KBM-7 (cell line): ENCODE measurements at places on chromosomes 7 and 10.

DNA sequence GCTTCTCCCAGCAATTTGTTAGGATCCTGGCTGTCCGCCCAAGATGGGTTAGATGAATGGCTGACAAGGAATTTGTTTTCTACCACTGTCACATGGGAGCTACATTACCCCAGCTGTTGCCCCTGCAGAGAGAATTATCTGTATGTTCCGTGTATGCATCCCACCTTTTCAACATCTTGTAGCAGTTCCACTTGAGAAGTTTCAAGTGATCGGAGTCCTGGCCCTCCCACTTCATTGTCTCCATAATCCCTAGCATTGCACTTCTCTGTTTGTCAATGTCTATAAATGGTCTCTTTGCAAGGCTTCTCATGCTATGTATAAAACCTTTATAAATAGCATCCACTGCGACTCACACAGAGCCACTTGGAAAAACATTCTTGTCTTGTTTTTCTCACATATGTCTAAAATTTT lies 972.5 kb downstream of the CNTNAP2 start:
- no peak for DNase-seq

GRCh38 chr7:35448486-35448885 lies 194.6 kb upstream of the TBX20 start:
- no peak for DNase-seq

- DNase-seq = no peak
Observed at GRCh38 chr7:40866601-40867000, 731.8 kb downstream of the SUGCT start.

DNA sequence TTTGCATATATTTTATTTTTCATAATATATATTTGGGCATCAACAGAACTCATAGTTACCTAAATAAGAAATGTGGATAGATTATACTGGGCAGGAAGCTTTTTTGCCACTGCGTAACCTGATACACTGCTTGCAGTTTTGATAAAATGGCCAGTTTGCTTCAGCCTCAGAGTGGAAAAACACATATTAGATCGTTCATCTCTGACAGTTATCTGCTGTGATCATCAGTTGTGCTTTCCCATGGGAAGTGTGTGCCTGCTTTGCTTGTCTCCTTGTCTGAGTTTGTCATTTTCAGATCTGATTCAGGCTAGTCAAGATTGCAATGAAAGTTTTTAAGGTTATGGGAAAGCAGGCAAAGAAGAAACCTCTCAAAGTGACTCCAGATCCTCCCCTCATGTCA lies 54.0 kb downstream of the ADAM12 start:
- no peak for DNase-seq

- no peak for DNase-seq
Observed at GRCh38 chr7:44998153-44998871, 1.7 kb upstream of the CCM2 start.

DNA sequence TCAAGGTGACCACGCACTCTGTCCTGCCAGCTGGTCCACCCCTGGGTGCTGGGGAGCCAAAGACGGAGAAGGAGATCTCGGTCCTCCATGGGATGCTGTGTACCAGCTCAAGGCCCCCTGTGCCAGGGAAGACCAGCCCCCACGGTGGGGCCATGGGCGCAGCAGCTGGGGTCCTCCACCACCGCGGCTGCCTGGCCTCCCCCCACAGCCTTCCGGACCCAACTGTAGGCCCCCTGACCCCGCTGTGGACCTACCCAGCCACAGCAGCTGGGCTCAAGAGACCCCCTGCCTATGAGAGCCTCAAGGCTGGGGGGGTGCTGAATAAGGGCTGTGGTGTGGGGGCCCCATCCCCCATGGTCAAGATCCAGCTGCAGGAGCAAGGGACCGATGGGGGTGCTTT lies 5.4 kb downstream of the NYAP1 start:
- DNase-seq = no peak

- DNase-seq = no peak
Observed at GRCh38 chr10:102959360-102959759, 41.3 kb downstream of the CNNM2 start.

- DNase-seq = no peak
Observed at GRCh38 chr10:115657161-115657860, 564.1 kb downstream of the ATRNL1 start.

DNA sequence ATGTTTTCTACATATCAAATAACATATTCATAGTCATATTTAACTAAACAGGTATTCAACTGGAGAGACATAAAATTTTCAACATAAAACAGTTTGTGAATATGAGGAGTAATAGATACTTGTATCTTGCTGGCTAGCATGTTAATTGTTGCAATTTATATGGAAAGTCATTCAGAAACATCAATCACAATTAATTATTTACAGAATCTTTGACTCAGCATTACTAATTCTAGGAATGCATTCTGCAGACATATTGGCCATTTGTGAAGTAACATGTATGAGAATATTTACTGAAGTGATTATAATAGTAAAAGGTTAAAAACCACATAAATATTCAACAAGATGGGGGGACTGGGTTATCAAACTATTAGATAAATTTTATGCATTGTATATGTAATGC lies 203.7 kb downstream of the TSPAN12 start:
- DNase-seq = no peak

DNA sequence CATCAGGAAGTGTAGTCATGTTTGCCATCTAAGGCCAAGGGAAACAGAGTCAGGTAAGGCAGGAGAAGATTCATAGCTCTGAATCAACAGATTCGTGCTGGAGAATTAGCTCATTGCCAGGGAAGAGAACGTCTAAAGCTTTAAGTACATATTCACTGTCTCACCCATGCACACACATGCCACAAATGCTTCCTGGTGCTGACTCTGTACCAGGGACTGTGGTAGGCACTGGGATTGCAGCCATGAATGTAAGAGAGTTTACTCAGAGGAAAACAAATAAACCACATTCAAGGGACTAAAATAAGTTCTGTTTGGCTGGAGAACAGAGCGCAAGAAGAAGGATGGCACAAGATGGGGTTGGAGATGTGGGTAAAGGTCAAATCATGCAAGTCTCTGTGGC lies 89.8 kb upstream of the HPS1 start:
- no peak for DNase-seq

GRCh38 chr10:116247691-116248090 lies 25.3 kb downstream of the GFRA1 start:
- no peak for DNase-seq

DNA sequence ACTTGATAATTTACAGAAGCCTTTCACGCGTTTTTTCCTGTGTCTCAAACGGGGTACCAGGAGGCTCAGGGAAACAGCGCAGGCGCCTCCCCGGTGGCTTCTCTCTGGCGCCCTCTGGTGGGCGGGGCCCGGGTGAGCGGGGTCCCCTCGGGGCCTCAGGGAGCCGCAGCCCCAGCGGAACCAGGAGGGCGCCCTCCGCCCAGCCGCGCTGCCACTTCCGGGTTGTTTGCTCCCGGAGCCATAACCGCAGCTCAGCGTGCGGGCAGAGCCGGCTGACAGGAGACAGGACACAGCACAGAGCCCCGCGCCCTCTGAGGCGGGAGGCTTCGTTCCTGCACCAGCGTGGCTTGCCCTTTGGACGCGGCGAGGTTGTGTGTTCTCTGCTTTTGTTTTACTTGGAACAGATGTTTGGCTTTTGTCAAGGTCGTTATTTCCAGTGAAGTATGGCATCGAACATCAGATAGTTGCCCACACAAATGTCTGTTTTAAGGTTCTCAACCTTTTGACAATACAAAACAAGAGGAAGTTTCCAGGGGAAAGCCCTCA lies 6.9 kb upstream of the CYP2E1 start:
- peak; percentile 93 for DNase-seq

DNA sequence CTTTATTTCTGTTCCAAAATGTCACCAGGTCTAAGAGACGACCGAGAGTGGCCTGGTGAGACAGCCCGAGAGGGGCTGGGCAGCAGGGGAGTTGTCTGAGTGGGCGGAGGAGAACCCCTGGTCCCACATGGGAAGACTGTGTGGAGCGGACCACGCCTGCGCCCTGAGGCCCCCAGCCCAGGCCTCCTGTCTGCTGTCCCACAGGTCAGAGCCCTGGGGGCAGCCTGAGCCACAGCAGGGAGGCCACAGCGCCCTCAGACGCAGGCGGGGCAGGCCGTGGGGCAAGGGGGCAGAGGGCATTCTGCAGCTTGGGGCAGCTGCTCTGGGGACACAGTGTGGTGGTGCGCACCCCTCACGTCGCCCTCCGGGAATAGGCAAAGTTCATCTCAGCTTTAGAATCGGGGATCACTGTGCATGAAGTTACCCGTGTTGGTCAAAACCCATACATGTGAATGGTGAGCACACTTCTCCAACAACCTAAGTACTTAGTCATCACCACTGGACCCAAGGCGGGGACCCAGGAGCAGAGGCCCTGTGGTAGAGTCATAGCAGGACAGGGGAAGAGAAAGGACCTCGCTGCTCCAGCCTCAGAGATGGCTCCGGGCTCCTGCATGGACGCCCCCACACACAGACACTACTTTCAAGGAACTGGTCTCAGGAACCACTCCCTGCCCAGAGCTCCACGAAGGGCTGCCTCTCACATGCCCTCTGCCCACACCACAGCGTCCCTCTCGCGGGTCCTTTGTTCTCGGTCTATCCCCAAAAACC lies 214.7 kb downstream of the ELFN1 start:
- DNase-seq = no peak

DNA sequence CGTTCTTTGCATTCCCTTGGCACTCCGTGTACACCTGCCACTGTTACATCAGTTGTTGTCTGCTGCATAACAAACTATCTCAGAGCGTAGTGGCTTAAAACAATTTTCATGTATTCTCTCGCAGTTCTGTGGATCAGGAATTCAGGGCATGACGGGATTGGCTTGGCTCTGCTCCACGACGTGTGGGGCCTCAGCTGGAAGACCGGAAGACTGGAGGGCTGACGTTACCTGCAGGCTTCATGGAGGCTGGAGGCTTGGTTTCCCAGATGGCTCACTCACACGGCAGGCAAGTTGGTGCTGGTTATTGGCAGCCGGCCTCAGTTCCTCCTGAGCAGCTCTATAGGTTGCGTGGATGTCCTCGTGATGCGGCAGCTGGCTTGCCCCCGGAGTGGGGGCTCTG lies 25.5 kb downstream of the NYAP1 start:
- DNase-seq = no peak

DNA sequence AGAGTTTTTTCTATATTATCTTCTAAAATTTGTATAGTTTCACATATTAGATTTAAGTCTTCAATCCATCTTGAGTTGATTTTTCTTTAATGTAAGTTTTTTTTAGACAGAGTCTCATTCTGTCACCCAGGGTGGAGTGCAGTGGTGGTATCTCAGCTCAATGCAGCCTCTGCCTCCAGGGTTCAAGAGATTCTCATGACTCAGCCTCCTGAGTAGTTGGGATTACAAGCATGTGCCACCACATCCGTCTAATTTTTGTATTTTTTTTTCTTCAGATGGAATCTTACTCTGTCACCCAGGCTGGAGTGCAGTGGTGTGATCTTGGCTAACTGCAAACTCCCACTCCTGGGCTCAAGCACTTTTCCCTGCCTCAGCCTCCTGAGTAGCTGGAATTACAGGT lies 143.4 kb upstream of the ZNF92 start:
- no peak for DNase-seq

DNA sequence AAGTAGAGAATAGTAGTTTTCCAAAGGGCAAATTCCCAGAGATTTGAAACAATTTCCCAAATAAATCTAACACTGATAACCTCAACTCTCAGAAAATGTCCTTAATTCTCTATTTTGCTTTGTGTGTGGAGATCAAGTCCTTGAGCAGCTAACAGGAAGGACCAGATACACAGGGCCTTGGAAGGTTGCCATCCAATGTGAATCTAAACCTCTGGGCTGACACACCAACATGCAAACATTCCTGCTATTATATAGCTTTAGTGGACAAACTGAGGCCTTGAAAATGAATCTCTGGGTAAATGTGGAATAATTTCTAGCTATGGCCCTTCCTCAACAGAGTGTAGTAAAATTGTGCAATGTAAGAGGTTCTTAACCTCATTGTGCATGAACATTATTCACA lies 44.1 kb upstream of the PARD3 start:
- DNase-seq = no peak

DNA sequence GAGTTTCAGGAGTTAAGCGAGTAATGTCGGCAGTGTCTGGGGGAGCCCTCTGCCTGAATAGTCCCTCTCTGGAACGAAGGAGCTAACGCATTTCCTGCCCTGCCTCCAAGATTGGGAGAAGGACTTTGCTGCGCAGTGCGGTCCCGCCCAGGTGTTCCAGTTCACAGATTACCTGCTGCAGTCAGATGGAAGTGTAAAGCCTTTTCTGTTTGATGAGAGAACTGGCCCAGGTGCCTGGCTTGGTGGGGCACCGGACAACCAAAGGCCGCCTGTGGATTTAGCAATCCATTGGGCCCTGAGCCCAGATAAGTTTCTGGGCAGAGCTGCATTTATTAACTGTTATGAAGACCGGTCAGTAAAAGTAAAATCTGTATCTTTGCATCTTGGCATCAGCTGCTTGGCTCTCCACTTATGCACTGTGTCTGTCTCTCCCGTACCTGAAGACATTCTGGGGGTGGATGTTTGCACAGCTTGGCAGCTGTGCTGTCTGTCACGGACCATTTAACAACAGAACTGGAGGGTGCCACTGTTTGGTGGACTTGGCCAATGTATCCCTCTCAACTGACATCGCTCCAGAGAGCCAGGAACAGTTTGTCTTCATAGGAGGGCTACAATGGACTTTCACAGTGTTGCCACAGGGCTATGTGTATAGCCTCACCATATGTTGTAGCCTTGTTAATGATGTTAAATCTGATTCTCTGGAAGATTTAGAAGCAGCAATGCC lies 654.7 kb upstream of the ZWINT start:
- no peak for DNase-seq

GRCh38 chr10:58322072-58322834 lies 12.6 kb upstream of the UBE2D1 start:
- peak; percentile 93 for DNase-seq

DNA sequence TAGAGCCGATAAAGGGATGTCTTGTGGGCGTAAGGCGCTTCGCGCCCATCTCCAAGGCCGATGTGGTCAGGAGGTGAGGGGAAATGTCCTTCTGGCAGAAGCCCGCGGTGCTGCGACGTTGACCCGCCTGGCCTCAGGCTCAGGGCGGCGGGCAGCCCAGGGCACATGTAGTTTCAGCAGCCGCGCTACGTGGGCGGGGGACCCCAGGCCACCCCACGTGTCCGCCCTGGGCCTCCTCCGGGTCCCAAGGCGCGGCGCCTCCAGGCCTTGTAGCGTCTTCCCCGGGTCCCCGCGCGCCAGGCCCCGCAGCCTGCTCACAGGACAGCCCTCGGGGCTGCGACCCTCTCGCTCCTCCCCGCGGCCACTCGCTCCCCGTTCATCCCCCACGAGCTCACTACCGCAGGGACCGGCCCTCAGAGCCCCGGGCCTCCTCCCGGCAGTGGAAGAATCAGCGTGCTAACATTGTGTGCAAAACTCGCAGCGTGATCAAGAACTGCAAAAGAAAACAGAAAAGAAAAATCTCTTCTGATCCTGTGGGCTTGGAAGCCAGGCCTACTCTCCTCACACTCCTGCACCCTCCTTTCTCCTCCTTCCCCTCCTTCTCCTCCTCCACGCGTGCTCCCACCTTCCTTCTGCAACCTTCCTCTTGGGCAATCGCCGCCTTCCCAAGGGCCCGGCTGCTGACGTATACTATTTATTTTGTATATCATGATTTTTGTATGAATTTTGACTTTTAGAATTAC lies 4.4 kb upstream of the TBX20 start:
- no peak for DNase-seq

- peak; percentile 73 for DNase-seq
Observed at GRCh38 chr10:3803927-3804741, 19.1 kb upstream of the KLF6 start.
